ENCODE measurements at places on chromosomes 2 and 18.

DNA sequence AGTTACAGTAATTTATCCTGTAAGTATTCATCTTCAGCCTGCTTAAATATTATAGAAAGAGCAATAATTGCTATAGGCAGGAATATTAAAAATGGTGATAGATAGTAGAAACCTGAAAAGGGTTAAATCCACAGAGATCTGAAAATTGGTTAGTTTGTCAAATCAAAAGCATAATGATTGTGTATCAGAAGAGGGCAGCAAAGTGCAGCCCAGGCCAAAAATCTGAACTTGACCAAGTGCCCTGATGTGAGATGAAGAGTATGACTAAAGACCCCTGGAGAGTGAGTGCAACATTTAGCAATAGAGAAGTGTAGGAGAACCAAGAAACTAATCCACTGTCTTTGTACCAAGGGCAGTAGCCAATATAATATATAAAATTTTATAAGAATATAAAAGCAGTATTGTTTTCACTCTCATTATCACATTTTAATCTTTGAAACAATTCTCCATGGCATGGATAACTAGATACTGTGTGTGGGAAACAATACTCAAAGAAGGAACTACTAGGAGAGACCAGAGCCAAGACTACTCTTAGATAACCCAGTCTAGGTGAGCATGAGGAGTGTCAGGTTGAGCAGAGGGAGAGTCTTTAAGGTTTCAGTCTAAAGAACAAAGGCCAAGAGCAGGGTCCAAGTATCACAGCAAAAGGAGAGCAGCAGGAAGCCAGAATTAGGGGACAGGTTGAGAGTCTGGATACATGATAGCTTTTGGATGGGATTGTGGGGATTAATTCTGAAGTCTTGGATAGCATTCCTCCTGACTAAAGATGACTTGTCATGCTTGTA lies 148.7 kb downstream of the CALCRL start:
- no peak for DNase-seq

DNA sequence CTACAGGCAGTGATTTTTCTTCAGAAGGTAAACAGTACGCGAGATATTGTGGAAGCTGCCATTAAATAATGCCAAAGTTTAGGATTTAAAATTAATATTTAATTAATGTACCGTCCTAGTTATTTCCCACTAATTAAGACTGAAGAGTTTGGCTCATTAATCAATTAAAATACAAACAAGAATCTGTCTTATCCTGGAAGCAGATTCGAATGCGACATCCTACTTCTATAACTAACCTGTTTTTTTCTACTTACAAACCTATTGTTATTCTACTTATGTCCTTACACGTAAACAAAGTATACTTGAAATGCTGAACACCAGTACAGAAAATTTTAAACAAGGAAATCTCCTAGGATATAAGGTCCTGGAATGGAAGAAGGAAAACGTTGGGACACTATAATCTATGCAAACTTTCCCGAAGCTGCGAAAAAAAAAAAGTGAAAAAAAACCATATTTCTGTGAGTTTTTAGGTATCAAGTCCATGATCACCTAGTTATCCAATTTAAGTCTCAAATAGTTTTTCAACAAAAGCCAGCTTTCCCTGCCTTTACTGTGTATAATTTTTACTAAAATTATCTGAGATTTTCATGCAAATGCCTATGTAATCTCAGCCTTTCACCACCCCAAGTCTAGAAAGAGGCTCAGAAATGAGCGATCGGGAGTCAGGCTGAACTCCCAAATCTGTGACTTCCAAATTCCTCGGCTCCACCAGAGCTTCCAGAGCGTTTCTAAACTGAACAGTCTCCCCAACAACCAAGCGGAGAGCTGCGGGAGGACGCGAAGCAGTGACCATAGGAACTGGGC lies 1.2 kb upstream of the C2orf15 start:
- no peak for DNase-seq

DNA sequence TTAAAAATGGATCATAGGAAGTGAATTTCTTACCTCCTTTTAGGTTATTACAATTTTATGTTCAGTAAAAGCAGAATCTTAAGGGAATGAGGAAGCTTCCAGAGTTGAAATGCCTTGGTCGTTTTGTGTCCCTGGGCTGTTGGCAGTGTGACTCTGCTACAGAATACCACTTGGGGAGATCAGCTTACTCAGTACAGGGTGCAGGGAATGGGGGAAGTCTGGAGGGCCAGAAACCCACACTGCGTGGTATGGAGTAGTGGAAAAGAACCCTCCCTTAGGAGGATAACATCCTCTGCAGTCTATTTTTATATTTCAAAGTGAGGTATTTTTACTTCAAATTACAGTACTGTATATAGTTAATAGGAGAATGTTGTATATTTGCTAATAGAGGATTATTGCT lies 51.1 kb downstream of the R3HDM1 start:
- DNase-seq: no peak

DNA sequence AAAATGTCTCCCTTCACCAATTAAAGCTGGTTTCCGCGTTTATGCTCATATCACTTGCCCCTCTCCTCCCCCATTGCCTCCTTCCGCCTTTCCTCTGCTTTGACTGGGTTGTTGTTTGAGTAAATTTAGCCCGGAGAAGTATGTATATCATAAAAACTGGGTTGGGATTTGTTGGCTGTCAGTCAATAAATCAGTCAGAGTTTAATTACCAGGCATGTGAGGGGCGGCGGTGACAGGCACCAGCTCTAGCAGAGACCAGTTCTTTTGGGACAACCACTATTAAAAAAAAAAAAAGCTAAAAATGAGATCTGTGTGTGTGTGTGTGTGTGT lies 382.4 kb upstream of the SMIM21 start:
- no peak for DNase-seq

DNA sequence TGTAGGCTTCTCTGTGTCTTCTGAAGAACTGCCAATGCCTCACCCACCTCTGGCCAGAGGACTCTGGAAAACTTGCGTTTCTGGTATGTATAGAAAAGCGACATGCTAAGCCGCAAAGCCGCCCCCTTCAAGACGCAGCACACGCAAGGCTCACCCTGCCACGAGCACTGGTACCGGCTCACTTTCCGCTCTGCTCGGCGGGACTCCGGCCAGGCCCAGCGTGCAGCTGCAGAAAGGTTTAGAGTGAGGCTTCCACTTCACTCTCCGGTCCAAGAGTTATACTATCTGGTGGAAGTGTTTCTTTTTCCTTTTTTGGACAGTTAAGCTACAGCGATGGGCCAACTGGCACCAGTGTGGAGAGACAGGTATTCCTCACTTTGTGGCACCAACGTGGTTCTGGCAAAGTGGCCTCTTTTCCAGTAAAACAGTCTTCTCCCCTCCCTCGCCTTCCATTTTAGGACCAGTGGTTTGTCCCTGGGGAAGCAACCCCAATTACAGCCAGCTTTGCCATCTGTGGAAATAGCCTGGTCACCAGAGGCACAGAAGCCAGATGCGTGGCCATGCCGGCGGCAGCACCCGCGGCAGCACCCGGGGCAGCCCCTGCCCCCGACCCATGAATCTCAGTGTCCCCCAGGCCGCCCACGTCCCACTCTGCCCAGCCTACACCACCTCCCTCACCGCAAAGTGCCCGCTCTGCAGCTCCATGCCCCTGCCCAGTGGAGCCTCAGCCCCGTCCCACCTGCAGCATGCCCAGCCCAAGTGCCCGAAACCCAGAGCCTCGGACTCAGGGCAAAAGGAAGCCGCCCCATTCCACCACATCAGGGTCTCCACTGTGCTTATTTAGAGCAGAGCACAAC lies 91.6 kb upstream of the CTDP1 start:
- DNase-seq: no peak

DNA sequence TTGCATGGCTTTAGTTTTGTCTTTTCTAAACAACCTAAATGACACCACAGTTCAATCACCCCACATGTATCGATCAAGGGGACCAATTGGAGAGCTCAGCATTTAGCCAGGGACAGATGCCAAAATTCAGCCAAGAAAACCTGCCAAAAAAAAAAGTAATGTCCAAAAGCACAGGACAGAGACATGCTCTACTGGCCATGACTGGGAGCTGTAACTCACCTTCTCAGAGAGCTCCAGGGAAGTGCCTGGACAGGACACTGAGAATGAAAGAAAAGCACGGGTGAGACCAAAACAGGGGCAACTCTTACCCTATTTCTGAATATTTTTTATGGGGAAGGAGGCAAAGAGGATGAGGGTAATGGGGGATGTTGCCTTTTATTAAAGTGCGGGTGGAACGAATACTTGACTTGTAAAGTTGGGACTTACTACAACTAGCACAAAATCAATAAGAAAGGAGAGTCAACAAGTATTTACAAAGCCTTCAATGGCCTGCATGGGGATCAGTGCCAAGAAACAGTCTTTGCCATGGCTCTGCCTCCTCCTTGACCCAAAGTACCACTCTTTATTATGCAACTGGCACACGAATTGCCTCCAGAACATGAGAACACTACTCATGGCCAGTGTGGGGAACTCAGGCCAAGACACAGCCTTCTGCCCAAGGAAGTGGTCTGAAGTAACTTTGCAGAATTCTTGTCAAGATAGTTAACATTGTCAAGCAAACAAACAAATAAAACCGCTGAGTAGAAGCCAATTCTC lies 72.9 kb upstream of the HK2 start:
- no peak for DNase-seq

GRCh38 chr2:39217192-39217550 lies 26.6 kb downstream of the CDKL4 start:
- DNase-seq: no peak

- DNase-seq: no peak
These were observed 118.3 kb upstream of the NEDD4L start for GRCh38 chr18:57925706-57926105.

- no peak for DNase-seq
These were observed 117.9 kb downstream of the TANC1 start for GRCh38 chr2:159086342-159086741.

DNA sequence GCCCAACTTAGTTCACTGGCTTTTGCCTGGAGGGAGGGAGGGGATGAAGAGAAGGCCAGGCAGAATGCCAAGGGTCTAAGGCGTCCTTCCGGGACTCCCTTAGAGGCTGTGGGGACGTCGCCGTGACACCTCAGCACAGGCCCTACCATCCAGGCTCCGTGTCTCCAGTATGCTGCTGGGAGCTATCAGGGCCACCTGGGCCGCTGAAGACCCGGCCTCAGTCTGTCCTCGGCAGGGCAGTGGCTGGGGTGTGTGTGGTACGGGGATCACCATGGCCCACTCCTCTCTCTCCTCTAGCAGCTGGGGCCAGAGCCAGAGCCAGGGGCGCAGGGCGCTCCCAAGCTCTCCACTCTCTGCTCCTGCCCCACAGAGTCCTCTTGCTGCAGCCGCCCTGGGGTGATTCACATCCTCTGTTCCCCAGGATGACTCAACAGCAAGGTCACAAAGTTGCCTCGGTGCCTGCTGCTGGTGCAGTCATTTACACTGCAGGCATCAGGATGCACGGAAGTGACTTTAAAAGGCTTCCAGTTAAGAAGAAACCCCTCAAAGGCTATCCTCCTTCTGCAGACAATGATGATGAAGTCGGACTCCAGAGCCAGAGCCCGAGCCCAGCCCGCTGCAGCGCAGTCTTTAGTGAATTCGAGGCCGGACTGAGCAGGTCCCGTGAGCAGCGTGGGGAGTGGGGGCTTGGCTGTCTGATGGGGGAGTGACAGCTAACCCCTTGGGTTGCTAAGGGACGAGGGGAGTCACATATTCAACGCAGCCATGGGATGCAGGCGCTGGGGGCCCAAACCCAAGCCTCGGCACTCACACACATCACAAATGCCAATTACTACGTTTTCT lies 31.9 kb downstream of the SNORC start:
- DNase-seq: no peak

DNA sequence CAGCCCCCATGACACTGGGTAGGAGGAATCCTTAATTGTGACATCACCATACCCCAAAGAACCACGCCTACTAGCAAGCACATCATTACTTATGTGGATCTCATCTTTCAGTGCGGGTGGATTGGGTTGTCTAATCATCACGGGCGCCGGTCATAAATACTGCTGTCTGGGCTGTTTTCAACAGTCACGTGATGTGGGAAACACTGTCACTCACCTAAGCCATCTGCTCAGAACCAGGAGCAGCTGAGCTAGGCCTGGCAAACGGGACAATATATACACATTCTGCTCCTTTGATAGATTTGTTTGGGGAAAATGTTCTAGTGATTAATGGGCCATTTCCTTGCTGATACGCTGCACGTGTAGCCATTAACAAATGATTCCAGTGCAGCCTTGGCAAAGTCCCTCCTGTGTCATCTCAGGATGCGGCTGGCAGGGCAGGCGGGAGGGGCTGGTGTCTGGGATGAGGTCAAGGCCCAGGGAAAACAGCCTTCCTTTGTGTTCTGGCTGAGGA lies 145.9 kb upstream of the COPS8 start:
- DNase-seq: no peak

DNA sequence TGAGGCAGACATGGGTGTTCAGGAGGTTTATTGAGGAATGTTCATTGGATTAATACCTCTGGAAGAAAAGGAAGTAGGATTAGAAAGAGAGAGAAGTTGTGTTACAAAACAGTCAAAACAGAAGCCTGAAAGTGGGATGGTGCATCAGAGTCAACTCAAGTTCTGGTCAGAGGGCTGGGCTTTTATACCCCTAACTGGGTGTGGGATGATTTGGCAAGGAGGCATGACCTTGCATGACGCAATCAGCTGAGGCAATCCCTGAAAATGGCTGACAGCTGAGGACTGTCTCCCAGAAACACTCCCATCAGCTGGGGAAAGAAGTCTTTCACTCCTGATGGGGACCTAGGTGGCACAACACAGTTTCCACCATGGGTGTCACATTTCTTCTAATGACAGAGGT lies 818.2 kb downstream of the SATB2 start:
- no peak for DNase-seq

DNA sequence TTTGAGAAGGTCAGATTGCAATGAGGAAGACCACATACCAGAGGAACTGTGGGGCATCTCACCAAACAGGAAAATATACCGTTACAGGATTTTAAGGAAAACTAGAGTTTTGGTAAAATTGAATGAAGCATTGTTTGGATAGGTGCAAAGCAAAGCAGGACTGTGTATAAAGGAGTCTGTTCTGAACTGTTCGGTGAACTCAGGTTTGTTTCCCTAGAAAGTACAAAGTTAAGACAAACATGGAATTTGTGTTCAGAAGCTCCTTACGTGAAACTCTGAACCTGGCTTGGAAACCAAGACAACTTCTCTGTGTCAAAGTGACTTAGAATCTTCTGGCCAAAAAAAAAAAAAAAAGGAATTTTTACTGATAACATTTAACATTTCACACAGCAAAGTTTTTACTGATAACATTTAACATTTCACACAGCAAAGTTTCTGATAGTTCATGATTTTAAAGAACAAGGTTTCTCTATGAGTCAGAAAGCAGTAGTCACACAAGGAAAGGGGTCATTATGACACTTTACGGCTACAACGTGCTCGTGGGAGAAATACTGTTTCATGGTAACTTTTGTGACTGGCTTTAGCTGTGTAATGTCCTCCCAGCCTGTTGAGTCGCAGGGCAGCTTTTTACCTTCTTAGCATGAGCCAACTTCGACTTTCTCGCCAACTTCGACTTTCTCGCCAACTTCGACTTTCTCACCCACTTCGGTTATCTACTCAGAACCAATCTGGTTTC lies 21.2 kb upstream of the TET3 start:
- no peak for DNase-seq

DNA sequence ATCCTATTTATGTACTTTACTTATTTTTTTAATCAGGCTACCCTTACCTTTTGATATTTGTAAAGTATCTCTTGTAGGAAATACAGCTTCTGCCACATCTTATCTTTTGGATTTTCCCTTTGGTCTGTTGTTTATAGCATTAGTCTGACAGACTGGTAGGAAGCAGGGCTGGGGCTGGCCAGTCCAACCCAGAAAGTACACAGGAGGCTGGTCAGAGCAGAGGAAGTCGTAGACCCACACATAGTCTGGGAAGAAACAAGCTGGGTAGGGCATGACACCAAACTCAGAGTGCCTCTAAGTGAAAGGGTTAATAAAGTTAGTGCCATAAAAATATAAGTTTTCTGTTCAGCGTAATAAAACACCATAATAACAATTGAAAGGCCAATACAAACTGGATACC lies 51.7 kb downstream of the BOLA3 start:
- DNase-seq: no peak

GRCh38 chr2:134324430-134324829 lies 70.6 kb downstream of the MGAT5 start:
- DNase-seq: no peak
